Activated T-cell treated with anti-CD3 and anti-CD28 coated beads, Interleukin-2, amount 50 U/mL, for 1 hour (primary cell): ENCODE measurements at places on chromosomes 12 and 14.

GRCh38 chr12:46458500-46459102, 86.0 kb upstream of the SLC38A2 start:
- no peak for DNase-seq

DNA sequence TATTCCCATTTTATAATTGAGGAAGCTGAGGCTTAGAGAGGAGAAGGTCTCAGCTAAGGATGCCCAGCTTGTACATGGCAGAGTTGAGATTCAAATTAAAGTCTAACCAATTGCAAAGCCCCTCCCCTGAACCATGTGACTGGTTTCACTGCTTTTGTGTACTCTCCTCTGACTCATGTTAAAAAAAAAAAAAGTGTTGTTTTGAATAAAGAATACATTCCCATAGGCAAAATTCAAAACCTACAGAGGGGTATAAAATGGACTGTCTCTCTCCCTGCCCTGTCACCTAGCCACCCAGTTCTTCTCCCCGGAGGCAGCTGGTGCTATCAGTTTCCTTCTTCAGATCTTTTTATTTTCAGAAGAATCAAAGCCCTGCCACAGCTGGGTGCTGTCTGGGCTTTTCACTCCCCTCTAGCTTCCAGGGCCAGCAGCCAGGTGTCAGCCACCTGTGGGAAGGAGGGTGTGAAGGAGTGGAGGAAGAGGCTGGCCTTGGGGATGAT, 5.4 kb downstream of the PSMD9 start:
- DNase-seq, result no peak

- no peak for DNase-seq
Measured at GRCh38 chr12:128077211-128077916, 189.6 kb upstream of the TMEM132C start.

- DNase-seq, result no peak
Measured at GRCh38 chr12:98294051-98294805, 221.2 kb upstream of the TMPO start.

GRCh38 chr14:42911642-42912041, 1305.0 kb downstream of the LRFN5 start:
- DNase-seq, result no peak

DNA sequence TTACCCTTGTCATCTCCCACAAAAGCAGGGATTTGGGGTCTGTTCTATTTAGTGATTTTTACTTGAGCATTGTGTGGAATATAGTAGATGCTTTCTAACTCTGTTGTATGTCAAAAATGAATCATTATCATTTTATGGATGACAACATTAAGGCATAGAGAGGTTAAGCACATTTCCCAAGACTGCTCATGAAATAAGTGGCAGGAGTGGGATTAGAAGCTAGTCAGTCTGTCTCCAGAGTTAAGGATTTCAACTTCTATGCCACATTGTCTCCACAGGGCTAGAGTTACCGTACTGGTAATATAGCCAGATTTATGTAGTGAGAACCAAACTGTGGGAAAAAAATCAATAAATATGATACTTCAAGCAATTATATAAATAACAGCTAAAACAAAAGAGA, 170.6 kb upstream of the DCN start:
- DNase-seq, result no peak

DNA sequence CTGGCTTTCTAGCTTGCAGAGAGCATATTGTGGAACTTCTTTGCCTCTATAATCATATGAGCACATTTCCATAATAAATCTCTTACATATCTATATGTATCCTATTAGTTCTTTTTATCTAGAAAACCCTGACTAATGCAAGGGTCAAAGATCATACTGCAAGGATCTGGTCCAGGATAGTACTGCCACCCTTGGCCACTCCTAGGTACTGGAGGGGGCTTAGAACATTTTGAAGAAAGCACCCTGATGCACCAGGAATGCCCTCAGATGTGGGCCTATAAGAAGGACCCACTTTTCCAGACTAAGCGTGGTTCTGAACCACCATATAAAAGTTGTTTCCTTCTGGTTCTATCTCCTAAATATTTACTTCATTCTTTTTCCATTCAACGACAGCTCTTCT, 14.6 kb downstream of the ATXN7L3B start:
- DNase-seq, result no peak

- no peak for DNase-seq
Measured at GRCh38 chr12:122902854-122903692, 7.1 kb upstream of the VPS37B start.

GRCh38 chr12:15701631-15702156, 87.5 kb downstream of the EPS8 start:
- no peak for DNase-seq

- DNase-seq, result no peak
Measured at GRCh38 chr14:96710060-96710666, 87.0 kb upstream of the VRK1 start.

GRCh38 chr14:97791072-97791471, 993.9 kb downstream of the VRK1 start:
- no peak for DNase-seq

- DNase-seq, result no peak
Measured at GRCh38 chr12:51812871-51813270, 35.6 kb downstream of the FIGNL2 start.

- no peak for DNase-seq
Measured at GRCh38 chr12:85147331-85147730, 111.2 kb downstream of the LRRIQ1 start.

DNA sequence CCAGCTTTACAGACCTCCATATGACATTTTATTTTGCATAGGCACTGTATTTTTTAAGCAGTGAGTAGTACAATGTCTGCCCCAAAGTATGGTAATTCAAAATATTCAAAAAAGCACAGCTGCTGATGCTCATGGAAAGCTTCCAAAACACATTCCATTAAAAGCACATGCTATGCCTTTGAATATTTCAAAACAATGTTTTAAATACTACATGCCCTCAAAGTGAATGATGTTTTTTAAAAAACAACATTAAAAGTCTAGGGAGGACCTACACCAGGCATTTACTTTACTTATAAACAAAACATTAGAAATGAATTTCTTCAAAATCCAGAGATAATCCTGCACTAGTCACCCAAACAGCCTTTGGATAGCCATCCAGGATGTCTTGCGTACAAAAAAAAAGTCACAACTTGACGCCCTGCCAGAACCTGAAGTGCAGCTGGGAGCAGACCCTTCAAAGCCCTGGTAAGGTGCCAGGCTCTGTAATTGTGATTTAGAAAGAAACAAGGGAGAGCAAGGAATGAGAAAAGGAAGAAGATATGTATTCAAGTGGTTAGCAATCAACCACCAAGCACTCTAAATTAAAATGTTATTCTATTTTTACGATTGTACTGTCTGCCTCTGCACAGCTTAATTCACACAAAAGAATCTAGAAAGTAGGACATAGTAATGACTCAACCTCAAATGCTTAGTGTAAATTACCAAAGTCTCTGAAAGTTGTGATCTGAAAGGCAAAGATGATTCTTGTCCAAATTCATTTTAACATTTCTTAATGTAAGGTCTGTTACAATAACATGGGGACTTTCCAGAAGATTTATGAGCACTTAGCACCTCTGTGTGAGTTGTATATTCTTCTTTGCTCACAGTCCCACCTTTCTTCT, 31.9 kb downstream of the CEP83 start:
- DNase-seq, result no peak

DNA sequence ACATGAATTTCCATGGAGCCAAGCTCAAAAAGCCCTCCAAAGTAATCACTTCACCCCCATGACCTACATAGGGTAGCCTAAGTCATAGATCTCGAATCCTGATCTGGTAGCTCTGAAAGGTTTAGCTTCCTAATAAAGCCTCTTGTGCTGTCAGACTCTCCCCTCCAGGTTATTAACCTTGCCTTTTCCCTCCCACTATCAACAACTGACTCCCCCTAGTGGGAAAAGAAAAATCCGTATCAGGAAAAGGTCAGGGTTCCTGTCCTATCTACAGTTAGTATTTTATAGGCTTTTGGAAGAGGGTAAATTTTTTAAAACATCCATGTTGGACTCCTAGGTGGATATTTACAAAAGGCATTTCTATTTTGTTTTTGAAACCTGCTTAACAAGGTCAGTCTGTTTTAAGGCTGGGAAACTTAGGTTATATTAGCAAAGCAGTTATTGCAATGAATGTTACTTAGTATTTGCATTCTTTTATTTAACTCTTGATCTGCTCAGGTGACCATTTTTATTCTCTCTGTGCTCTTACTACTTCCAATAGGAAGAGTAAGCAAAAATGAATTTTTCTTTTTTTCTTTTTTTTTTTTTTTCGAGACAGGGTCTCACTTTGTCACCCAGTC, 8.0 kb downstream of the YY1 start:
- no peak for DNase-seq

GRCh38 chr12:52865090-52865944, 16.5 kb upstream of the KRT78 start:
- no peak for DNase-seq

GRCh38 chr12:28606967-28607557, 416.8 kb downstream of the CCDC91 start:
- no peak for DNase-seq

- no peak for DNase-seq
Measured at GRCh38 chr12:56476972-56477432, 8.6 kb downstream of the SPRYD4 start.

DNA sequence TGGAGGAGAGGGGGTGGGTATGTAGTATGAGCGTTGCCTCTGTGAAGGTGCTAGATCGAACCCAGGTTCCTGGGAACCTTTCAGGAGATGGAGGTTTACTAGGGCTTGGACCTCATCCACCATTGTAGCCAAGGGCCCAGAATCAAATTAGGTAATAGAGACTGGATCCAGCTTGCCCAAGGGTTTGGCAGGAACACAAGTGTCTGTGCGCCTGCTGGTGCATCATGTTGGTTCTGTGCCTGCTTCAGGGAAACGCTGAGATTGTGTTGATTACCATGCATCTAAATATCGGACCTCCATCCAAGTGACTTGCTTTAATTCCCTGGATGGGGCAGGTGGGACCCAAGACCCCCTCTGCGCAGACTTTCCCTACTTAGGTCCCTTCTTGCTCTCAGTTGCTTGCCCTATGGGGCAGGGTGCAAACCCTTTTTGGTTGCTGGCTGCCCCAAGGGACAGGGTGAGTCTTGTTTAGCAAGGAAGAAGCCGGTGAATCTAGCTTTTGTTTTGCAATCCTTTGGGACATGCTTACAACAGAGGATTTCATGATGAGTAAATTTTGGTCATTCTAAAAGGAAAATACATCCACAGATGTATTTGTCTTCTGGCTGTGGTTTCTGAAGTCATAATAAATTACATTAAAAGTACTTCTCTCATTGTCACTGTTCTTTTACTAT, 189.8 kb upstream of the PRICKLE1 start:
- DNase-seq, result no peak

GRCh38 chr12:68638721-68639395, 28.2 kb downstream of the RAP1B start:
- no peak for DNase-seq

- no peak for DNase-seq
Measured at GRCh38 chr12:103965255-103965589, 450 bp upstream of the TDG start.

- no peak for DNase-seq
Measured at GRCh38 chr12:131129839-131130238, 176.1 kb downstream of the ADGRD1 start.

- no peak for DNase-seq
Measured at GRCh38 chr14:25658988-25659387, 609.0 kb upstream of the STXBP6 start.

DNA sequence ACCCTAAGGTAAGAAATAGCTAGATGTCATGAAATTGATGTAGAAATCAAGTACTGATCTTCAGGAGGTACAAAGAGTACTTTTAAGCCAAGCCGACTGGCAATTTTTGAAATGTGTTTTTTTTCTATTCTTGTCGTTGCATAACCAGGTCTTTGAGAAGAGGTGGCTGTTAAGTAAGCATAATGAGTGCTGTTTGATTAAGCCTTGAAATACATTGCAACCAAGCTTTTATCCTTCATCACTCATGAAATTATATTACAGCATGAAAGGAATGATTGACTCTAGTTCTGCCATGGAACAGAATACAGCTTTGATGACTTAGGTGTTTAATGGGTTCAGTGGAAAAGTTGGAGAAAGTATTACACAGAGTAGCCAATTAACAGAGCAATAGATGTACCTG, 1720.2 kb upstream of the SEL1L start:
- DNase-seq, result no peak

DNA sequence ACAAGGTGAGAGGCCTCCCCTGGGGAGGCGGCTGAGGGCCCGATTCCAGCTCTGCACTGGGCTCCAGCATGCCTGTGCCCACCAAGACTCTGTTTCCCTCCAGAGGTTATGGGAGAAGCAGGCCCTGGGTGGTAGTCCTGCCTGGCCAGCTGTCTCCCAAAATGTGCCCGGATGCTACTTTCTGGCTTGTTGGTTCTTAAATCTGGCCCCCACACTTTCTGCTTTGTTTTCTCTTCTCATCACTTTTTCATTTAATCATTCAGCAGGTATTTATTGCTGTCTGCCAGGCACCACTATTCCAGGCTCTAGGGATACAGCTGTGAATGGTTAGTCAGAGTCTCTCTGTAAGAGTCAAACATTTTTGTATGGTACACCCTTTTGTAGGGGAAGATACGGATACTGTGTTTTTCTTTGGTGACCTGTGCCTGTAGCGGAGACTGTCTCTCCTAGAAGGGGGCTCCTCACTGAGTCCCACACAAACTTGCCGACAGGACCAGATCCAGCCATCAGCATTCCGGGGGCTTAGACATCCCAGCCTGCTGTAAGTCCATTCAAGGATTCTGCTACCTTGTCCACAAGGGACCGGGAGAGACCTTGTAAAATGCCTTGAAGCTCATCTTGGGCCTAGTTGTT, 3.8 kb downstream of the DHRS2 start:
- DNase-seq, result no peak

DNA sequence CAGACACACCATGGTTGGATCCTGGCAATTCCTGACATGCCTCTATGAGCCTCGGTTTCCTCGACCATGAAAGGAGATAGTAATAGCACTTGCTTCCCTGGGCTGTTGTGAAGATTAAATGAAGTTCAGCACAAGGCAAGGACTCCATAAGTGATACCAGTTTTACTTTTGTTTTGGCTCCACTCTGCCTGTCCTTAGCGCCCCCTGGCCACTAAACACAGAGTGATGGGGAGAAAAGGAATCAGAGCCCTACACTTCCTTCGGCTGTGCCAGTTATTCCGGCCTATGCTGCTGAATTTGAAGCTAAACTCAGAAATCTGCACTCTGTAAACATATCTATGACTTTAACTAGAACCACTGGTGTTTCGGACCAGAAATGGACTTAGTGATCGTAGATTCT, 173.8 kb downstream of the C12orf75 start:
- DNase-seq, result no peak

- DNase-seq, result no peak
Measured at GRCh38 chr12:50065726-50066310, 8.4 kb downstream of the ASIC1 start.

- DNase-seq, result no peak
Measured at GRCh38 chr12:130418251-130418650, 80.6 kb downstream of the PIWIL1 start.

- no peak for DNase-seq
Measured at GRCh38 chr12:84814664-84815245, 97.8 kb downstream of the SLC6A15 start.
